PC-3 (cell line): ENCODE measurements at places on chromosomes 12 and 14. TPM values are rescaled to one million over a fixed set of nuclear protein-coding genes. Genes with fewer than 3 reads are reported as not detected.

DNA sequence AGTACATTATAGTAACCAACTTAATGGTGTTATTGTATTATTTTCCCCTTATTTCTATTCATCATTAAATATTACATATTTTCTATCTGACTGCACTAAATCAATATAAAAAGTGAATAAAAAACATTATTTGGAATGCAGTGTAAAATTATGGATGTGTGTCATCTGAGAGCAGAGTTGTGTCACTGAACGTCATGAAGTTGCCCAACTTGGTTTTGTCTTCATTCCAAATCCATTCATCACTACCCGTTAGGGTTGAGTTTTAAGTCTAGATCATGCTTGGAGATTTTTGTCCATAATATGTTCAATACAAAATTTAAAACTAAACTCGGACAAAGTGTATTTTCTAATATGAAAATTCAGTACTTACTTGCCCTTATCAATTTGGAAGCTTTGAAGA, 16.1 kb downstream of the KLRF1 start:
- H3K27ac ChIP-seq, result no peak overlapping the region
- no peak overlapping the region for H3K4me3 ChIP-seq
- H3K27me3 ChIP-seq, result peaks cover 30% of the 10 kb centered on the region
- no peaks in the 10 kb centered on the region for H3K4me1 ChIP-seq
- DNase-seq, result no peak

DNA sequence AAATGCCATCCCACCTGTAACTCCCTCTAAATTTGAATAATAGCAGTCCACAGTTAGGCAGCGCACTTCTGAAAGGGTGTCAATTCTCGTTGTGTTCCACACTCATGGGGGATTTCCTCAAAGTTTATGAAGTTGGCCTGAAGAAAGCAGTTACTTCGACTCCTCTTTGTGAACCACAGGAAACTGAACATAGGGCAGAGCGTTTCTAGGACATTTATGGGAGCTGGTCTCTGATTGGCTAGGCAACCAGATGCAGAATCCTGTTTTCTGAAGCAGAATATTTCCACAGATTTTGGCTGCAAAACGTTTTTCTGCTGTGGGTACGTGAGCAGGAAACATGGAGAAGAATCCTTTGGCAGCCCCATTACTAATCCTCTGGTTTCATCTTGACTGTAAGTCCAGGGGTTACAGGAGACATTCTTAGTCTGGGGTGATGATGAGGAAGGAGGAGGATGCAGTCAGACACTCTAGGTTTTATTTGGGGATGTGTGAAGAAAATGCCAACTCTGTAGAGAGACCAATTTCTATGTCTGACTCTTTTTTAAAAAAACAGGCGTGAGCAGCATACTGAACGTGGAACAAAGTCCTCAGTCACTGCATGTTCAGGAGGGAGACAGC, 431.5 kb upstream of the OR4E1 start:
- no peaks in the 10 kb centered on the region for H3K4me1 ChIP-seq
- H3K36me3 ChIP-seq, result no peaks in the 10 kb centered on the region
- peaks cover 30% of the 10 kb centered on the region for H3K27me3 ChIP-seq
- no peak for DNase-seq

- H3K27ac ChIP-seq, result no peak overlapping the region
- peaks cover 15% of the 10 kb centered on the region for H3K27me3 ChIP-seq
- no peak for DNase-seq
- no peaks in the 10 kb centered on the region for H3K36me3 ChIP-seq
- no peaks in the 10 kb centered on the region for H3K4me1 ChIP-seq
These were observed 75.9 kb downstream of the TMTC1 start for GRCh38 chr12:29707846-29708245.

DNA sequence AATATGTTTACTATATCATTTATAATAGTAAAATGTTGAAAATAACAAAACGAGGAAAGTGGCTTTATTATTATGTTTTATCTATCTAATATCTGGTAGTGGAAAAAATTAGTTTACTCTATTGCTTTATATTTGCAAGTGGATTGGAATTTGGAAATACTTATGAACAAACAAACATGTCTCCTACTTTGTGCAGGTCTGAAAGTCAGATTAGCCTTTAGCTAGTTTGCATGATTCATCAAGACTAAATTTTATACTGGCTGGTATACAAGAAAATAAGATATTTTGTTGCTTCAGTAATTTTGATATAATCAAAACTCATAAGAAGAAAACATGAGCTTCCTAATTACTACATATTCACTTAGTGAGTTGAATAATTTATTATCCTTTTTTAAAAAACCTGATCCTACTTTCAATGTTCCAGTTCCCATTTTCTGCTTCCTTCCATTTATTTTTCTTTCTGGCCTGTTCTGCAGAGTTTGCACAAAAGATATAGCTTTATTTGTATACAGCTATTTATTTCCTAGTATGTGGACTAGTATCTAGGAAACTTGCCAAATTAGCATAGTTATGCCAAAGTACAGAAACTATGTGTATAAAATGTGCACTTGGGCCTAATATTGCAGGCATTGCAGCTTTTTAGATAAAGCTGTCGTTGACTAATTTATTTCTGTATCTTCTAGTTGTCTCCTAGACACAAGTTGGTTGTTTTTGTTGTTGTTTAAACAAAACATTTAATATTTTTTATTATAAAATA, 122.0 kb downstream of the AKAP6 start:
- H3K4me3 ChIP-seq, result no peak overlapping the region
- no peaks in the 10 kb centered on the region for H3K36me3 ChIP-seq
- no peak overlapping the region for H3K27ac ChIP-seq
- no peak for DNase-seq

DNA sequence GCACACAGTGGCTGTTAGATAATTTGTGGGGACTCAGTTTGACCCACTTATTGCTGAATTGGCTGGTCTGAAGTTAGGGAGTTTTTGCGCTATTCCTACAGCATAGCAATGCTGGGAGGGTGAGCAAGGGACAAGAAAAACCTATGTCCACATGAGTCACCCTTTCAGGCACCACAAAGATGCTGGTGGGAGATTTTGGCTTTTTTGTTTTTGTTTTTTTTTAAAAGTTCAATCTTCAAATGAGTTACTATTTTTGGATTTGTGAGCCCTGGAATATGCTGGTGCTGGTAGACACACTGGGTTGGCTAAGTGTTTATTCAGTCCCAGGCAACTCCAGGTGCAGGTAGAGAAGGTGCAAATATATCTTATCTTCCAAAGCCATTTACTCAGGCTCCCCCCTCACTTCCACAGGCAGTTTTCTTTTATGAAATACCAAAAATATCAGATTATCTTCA, 143.4 kb downstream of the BTG1 start:
- no peak overlapping the region for H3K4me3 ChIP-seq
- H3K36me3 ChIP-seq, result no peaks in the 10 kb centered on the region
- DNase-seq, result no peak
- no peaks in the 10 kb centered on the region for H3K4me1 ChIP-seq
- H3K27ac ChIP-seq, result no peak overlapping the region

GRCh38 chr12:46555406-46555852, 182.9 kb upstream of the SLC38A2 start:
- H3K27me3 ChIP-seq, result no peaks in the 10 kb centered on the region
- H3K36me3 ChIP-seq, result no peaks in the 10 kb centered on the region
- peak overlapping the region; percentile 41 for H3K4me3 ChIP-seq
- peak overlapping the region; percentile 96 for H3K27ac ChIP-seq
- H3K4me1 ChIP-seq, result peaks cover 87% of the 10 kb centered on the region

GPD1 gene
- 0.11 and 0.40 TPM in 2 replicates for total RNA-seq

PDE6H gene
- not detected in 2 replicates for total RNA-seq

- no peak overlapping the region for H3K27ac ChIP-seq
- no peak overlapping the region for H3K4me3 ChIP-seq
- DNase-seq, result no peak
- H3K4me1 ChIP-seq, result no peaks in the 10 kb centered on the region
- H3K36me3 ChIP-seq, result no peaks in the 10 kb centered on the region
These were observed 53.1 kb upstream of the NAP1L1 start for GRCh38 chr12:76137606-76138005.

CLEC4D gene
- total RNA-seq, result not detected in 2 replicates

GRCh38 chr14:83287300-83287699, 1753.6 kb upstream of the SEL1L start:
- no peaks in the 10 kb centered on the region for H3K4me1 ChIP-seq
- no peaks in the 10 kb centered on the region for H3K27me3 ChIP-seq
- H3K36me3 ChIP-seq, result no peaks in the 10 kb centered on the region
- no peak overlapping the region for H3K4me3 ChIP-seq
- no peak for DNase-seq

GRCh38 chr14:34218881-34219280, 243.2 kb downstream of the SPTSSA start:
- peaks cover 31% of the 10 kb centered on the region for H3K4me1 ChIP-seq
- no peak for DNase-seq
- no peaks in the 10 kb centered on the region for H3K36me3 ChIP-seq
- no peak overlapping the region for H3K4me3 ChIP-seq

DNA sequence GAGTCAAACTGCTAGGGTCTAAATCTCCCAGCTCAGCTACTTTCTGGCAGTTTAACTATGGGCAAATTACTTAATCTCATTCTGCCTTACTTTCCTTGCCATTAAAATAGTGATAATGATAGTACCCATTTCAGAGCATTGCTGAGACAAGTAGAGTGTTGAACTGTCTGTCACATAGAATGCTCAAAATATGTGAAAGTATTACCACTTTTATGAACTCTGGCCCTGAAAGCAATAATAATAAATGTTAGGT, 19.9 kb downstream of the SRGAP1 start:
- peaks cover 50% of the 10 kb centered on the region for H3K4me1 ChIP-seq
- H3K4me3 ChIP-seq, result peak overlapping the region; percentile 41; the same call in 1 of the 2 replicates

DNA sequence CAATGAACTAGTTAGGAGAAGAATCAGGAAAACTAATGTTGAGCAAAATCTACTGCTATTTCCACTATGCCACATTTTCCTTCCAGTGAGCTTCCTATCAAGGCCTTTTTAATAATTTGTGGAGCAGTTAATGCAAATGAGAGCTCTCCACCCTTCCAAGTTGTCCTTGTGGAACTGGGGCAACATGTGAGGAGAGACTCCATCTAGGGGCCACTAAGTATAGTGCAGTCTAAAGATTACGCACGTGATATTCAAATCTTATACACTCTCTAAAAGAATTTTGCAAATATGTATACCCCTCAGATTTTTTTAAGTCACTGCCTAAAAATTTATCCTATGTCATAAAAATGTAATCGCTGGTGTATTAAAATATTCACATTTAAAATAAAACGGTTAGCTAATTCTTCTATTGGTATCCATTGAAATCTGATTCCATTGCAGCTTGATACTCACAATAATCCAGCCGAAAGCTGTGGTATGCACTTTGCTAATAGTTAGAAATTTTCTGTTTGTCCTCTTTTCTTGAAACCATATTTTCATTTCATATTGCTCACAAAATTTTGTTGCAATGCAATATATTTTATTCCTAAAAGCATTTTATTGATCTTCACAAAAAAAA, 100.1 kb downstream of the PAH start:
- no peak overlapping the region for H3K27ac ChIP-seq
- peaks cover 3% of the 10 kb centered on the region for H3K27me3 ChIP-seq
- no peak overlapping the region for H3K4me3 ChIP-seq
- no peaks in the 10 kb centered on the region for H3K4me1 ChIP-seq
- DNase-seq, result peak; percentile 51

TBX3 gene
- 89.4 and 123 TPM in 2 replicates for total RNA-seq

PSMD9 gene
- total RNA-seq, result 241 and 258 TPM in 2 replicates

- DNase-seq, result no peak
- peaks cover 14% of the 10 kb centered on the region for H3K4me1 ChIP-seq
- no peaks in the 10 kb centered on the region for H3K27me3 ChIP-seq
- peaks cover 14% of the 10 kb centered on the region for H3K36me3 ChIP-seq
- H3K27ac ChIP-seq, result no peak overlapping the region
These were observed 11.7 kb downstream of the HDAC7 start for GRCh38 chr12:47808050-47808449.

GRCh38 chr12:71725011-71725410, 29.7 kb upstream of the RAB21 start:
- H3K4me1 ChIP-seq, result peaks cover 5% of the 10 kb centered on the region; the same call in 1 of the 2 replicates
- no peak for DNase-seq
- no peak overlapping the region for H3K27ac ChIP-seq
- no peak overlapping the region for H3K4me3 ChIP-seq

NPAS3 gene
- total RNA-seq, result 0.36 and 1.2 TPM in 2 replicates

GRCh38 chr14:22419620-22420019, 169.4 kb downstream of the DAD1 start:
- H3K4me3 ChIP-seq, result no peak overlapping the region
- H3K27ac ChIP-seq, result no peak overlapping the region
- no peak for DNase-seq
- no peaks in the 10 kb centered on the region for H3K36me3 ChIP-seq
- no peaks in the 10 kb centered on the region for H3K27me3 ChIP-seq

DNA sequence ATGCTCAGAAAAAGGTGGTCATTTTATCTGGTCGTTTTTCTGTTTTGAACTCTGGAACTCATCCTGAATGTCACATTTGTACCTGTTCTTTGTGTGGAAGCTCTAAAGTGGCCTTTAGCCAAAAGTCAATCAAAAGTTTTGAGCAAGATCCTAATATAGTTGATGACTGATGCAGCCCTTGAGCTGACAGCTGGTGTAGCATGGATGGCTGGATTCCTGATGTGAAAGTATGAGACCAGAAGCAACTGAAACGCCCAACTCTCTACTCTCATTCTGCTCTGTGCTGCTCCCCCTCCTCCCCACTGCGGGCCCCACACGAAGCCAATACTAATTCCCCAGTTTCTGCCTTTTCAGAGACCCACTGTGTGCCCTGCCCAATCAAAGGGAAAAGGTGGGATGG, 10.3 kb upstream of the MYH7 start:
- H3K27me3 ChIP-seq, result peaks cover 50% of the 10 kb centered on the region
- no peak overlapping the region for H3K27ac ChIP-seq
- H3K36me3 ChIP-seq, result no peaks in the 10 kb centered on the region
- H3K4me3 ChIP-seq, result no peak overlapping the region
- no peaks in the 10 kb centered on the region for H3K4me1 ChIP-seq

FAM186B gene
- total RNA-seq, result 0.80 and 1.1 TPM in 2 replicates

DNA sequence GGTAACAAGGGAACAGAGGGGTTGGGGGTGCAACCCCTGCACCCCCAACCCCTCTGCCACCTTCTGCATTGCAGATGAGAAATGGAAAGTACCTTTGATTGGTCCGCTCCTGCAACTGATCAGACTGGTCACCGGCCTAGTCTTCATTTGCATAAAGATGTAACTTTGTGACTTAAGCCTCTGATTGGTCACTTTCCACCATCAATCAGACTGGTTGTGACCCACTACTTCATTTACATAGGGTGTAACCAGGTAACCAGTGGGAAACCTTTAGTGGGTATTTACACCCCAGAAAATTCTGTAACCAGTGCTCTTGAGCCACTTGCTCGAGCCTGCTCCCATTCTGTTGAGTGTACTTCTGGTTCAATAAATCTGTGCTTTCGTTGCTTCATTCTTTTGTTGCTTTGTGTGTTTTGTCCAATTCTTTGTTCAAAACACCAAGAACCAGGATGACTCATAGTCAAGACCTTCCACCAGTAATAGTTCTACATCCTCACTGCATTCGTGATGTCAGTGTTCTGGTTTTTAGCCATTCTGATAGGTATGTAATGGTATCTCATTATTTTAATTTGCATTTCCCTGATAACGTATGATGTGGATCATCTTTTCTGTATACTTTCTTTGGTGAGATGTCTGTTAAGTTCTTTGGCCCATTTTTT, 30.8 kb downstream of the LEMD3 start:
- no peaks in the 10 kb centered on the region for H3K27me3 ChIP-seq
- no peak for DNase-seq
- H3K27ac ChIP-seq, result no peak overlapping the region
